Activated naive CD4-positive, alpha-beta T cell treated with Interleukin-2 at 50 U/mL for 16 hours (primary cell): ENCODE measurements at places on chromosomes 2 and 18.

- DNase-seq = no peak
Measured at GRCh38 chr18:44181951-44182747, 498.5 kb upstream of the SETBP1 start.

DNA sequence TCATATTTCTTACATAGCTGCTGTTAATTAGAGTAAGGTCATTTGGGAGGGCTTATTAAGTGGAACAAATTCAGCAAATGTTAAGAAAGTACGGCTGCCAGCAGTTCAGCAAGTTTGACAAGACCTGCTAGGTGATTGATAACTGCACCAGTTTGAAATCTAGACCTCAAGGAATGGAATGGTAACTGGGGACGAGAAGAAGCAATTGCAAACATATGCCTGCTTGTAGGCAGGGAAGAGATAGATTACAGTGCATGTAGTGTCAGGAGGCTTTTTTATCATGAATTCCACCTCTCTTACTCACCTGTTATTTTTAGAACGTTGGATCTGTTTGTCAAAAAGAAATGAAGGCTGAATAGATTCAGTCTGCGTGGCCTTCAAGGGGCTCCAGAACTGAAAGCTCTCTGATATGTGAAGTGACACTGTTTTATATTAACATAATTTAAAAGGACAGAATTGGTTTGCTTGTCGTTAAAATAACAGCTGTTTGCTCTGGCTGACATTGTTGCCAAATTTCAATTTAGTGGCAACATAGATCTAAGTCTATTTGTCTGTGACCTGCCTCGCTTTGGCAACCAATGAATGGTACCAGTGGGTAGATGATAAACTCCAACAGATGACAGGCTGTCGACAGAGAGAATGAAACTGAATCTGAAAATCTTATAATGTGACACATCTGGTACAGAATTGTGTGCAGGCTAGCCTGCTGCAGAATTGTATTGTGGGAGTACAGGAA is 199.3 kb downstream of the ZNF407 start:
- DNase-seq = no peak

DNA sequence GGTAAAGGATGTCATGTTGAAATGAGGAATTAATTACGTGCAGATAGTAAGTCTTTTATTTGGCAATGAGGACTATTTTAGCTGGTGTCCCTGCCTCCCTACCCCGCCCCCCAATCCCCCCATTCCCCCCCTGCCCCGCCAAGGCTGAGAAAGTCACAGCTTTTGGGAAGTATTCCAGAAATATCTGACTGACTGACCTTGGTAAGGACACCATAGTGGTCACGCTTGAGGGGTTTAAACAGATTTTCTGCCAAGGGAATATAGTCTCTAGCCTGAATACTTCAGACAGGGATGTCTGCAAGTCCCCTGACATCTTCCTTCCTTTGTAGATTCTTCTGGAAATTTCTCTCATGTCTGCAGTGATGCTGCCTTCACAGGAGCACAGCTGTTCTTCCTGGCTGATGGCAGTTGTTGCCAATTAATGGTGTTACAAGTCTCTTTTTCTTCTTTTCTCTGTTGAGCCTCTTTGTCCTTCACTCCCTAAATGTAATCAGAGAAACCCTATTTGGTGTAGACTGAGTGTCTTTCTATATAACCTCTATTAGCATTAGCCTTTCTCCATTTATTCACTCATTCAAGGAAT is 53.7 kb upstream of the MGAT5 start:
- DNase-seq = no peak

DNA sequence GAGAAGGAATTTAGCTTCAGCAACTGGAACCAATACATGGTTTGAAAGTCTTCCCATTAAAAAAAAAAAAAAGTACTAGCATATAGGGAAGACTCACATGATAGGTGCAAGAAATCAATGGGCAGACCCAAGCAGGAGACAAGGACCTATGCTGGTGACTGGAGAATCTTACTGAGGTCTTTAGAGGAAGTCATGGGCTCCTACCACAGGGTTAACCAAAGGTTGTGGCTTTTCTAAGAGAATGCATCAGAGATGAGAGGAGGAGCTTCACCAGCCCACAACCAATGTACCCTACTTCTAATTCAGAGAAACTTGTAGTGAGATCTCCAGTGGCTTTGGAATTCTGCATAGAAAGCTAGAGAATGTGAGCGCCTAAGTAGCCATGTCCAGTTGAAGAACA is 207.4 kb downstream of the NCKAP5 start:
- DNase-seq = no peak

DNA sequence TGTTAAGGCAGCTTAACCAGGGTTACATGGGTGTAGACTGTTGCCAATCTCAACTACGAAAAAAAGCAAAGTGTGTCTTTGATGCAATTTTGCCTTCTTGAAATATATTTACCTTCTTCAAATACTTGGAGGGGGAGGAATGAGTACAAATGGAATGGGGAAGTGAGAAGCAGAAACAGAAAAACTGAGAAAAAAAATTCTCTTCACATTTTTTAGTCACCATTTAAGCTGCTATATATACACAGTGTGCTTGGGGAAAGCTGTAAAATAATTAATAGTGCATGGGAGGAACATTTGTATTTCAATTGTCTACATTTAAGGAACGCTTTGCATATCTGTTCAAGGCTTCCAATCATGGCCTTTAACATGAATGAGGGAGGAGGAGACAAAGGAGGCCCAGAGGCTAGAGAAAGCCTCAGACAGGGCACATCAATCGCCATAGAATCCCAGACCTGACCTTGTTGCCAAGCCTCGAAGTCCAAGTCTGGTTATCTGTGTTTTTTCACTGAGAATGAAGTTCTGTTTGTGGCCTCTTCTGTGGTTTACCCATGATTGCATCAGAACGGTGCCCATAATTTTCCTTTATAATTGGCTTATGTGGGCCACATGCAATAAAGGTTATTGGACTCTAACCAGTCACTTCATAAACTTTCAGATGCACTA is 158.6 kb downstream of the PIK3C3 start:
- no peak for DNase-seq

GRCh38 chr2:27800856-27801255 is 29.3 kb downstream of the MRPL33 start:
- no peak for DNase-seq
